Stimulated activated CD8-positive, alpha-beta memory T cell treated with anti-CD3 and anti-CD28 coated beads, Interleukin-15, amount 100 ng/mL, for 24 hours (primary cell): ENCODE measurements at places on chromosomes 2 and 18.

DNA sequence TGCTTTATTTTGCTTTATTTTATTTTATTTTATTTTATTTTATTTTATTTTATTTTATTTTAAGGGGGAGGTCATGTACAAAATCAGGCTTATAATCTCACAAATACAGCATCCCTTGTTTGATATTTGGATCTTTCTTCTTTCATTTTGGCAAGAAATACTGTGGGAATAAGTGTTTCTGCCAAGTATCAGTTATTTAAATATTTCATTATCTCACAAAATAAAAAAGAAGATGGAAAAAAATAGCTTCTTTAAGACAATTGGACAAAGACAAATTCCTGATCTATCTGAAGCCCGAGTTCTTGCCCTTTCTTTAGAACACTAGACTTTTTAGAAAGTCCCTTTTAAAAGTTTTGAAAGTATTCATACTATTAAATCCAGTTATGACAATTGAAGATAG lies 560.5 kb upstream of the ZEB2 start:
- DNase-seq = no peak

GRCh38 chr2:183868153-183868552 lies 730.2 kb upstream of the ZNF804A start:
- no peak for DNase-seq

DNA sequence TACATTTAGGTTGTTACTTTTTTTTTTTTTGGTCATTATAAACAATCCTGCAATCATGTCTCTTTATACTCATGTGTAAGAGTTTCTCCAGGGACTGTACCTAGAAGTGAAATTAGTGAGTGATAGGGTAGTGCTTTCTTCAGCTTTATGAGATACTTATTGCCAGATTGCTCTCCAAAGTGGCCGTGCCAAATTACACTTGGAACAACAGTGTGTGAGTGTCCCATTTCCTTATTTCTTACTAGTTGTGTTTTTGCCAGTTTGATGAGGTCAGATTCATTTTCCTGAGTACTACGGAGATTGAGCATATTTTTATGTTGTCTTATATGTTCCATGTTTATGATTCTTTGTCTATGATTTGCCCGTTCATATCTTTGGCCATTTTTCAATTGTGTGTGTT lies 39.2 kb downstream of the GALNT1 start:
- no peak for DNase-seq

- no peak for DNase-seq
Observed at GRCh38 chr18:63262369-63263335, 56.9 kb downstream of the BCL2 start.

DNA sequence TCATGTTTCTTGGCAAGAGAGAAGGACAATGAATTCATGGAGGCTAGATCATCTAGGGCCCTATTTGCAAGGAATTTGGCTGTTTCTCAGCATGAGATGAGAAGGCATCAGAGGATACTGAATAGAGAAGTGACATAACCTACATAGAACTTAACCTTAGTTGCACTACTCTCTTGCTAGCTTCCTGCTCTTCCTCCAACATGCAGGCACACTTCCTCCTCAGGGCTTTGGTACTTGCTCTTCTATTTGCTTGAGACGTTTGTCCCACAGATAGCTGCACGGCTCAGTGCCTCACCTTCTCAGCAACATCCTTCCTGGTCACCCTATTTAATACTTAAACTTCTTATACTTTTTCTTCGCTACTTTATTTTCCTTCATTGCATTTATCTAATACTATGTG lies 20.0 kb upstream of the LANCL1 start:
- no peak for DNase-seq

- DNase-seq = no peak
Observed at GRCh38 chr2:143223556-143223955, 94.3 kb downstream of the ARHGAP15 start.

- no peak for DNase-seq
Observed at GRCh38 chr18:3069671-3070433, 56.9 kb upstream of the LPIN2 start.

DNA sequence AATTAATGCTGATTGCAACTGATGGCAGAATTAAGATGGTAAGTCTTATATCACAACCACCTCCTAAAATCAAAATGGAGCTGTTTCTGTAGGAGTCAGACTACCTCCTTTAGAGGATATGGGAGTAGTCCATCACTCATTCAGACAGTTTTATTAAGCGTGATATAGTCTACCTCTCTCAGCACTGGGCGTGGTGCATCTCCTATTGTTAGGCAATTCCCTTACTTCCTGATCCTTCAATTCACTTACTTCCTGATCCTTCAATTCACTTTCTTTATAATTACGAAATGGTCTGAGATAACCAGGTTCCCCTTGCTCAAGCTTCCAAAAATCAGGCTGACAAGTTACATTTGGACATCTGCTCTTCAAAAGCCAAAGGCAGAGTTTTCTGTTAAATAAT lies 31.9 kb downstream of the ATP8B1 start:
- DNase-seq = no peak

DNA sequence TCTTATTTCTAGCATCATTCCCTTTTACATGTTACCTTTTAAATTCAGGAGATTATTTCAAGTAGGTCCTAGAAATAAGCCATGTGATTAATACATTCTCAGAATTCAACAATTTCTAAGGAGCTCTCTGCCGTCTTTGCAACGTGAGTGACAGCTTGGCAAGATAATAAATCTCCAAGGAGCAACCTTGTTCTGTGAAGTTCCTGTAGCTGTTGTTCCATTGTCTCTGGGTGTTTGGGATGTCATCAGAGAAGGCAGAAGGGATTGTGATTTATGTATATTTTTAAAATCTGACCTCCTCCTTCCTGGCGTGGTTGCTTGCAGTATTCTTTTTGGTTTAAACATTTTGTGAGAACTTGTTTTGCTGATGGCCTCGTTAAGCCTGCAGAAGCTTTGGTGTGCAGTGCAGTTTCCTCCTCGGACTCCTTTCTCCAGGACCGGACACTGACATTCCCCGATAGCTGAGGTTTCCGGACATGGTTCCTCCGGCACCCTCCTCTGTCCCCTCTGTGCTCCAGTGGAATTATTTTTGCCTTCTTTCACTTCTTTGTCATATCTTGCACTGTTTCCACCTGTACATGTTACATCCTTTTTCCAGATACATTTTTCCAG lies 33.7 kb downstream of the RAMP1 start:
- DNase-seq = no peak

DNA sequence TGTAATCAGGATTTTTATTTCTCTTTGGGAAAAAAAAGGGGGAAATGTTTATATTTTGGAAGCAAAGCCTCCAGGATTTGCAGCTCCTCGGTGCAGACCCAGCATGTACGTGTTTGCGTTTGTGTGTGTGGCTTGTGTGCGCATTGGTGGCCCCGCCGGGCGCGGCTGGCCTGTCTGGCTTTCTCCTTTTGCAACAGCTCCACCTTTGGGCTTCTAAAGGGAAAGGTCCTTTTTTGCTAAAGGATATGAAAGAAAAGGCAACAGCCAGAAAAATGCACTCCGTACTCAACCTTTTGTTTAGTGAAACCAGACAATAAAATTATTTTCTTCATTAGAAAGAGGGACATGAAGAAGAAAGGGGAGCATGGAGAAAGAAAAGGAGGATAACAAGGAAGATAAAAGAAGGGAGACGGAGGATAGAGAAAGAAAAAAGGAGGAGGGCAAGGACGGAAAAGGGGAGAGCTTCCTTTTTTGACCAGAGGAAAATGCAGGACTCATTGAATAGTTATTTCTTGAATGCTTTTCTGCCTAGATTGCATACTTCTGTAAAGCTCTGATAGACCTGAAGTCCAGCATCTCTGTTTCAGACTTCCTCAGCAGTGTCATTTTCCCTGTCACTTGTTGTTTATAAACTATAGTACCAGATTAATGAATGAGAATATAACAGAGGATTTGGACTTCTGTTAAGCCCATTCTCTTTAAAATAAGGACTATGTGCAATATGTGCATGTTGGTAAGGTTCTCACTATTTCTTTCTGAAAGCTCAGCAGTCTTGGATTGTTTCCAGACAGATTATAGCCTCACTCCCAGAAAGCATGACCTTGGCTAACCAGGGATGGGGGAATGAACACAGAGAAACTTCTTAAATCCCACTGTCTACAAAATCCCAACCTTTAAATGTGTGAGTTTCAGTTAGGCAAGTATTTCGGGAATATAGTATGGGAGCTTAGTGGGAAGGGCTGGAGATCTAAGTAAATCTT lies 563.1 kb upstream of the PIK3C3 start:
- no peak for DNase-seq

DNA sequence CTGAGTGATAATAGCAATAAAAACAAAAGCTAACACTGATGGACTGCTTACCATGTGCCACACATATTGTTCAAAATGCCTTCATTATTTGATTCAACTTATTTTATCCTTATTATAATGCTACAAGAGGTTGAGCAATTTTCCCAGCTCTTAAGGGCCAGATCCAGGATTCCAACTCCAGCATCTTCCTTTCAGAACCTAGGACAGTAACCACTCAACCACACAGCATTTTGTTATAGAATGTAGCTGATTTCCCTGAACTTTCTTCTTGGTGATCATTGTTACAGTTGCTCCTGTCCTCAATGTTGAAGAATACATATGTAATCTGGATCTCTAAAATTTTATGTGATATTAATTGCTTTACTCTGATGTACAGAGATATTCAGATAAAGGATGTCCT lies 341.7 kb downstream of the PIK3C3 start:
- DNase-seq = no peak

DNA sequence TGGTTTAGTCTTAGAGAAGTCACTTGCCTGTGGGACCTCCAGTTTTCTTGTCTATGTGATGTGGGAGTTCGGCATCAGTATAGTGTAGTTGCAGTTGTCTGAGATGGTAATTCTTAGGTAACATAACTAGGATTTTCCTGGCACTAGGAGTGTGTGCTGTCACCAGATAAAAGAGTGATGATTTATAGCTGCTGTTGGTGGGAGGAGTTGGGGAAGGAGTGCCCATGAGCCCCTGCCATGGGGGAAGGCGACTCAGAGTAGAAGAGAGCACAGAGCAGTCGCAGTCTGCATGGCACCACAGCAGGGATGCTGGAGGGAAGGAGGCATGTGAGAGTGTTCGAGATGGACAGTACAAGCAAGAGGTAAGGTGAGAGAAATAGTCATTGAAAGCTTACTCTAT lies 38.7 kb downstream of the ATP9B start:
- no peak for DNase-seq

- no peak for DNase-seq
Observed at GRCh38 chr2:27582129-27582694, 630 bp upstream of the ZNF512 start.

GRCh38 chr2:144067506-144067905 lies 452.4 kb downstream of the ZEB2 start:
- DNase-seq = no peak

- DNase-seq = no peak
Observed at GRCh38 chr2:50535256-50535655, 496.7 kb downstream of the NRXN1 start.

GRCh38 chr2:215918901-215919599 lies 94.3 kb downstream of the MREG start:
- no peak for DNase-seq

GRCh38 chr2:36397728-36398413 lies 42.3 kb downstream of the CRIM1 start:
- DNase-seq = no peak

GRCh38 chr2:46663614-46664013 lies 184.2 kb downstream of the TMEM247 start:
- DNase-seq = no peak

- DNase-seq = no peak
Observed at GRCh38 chr2:75157435-75157834, 41.9 kb downstream of the TACR1 start.

DNA sequence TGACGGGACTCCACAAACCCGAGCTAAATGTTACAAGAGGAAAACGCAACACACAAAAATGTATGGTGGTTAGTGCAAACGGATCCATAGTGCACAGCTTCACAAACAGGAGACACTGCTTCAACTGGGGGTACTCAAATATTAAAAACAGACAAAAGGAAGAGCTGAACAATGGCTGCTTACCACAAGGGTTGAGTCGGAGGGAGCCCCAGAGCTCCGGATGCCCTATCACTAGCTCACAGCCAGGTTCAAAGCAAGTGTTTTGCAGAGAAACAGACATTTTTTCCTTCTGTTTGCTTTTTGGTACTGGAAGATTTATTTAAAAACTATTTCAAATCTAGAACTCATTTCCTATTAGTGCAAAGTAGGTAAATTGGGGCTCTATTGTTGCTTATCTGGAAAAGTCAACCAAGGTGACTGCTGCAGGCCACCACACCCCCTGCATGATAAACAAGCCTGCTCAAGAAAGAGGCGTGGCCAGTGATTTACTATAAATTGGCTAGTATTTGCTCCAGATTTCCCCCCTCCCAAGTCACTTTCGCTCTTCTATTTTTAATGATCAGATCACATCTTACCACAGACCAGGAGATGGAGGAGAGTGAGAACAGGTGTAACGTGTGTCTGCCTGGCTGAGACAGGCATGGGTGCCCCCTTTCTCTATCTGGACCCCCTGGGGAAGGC lies 46.5 kb downstream of the ZAP70 start:
- DNase-seq = no peak

GRCh38 chr2:74378007-74378406 lies 2.1 kb downstream of the DCTN1 start:
- DNase-seq = no peak

DNA sequence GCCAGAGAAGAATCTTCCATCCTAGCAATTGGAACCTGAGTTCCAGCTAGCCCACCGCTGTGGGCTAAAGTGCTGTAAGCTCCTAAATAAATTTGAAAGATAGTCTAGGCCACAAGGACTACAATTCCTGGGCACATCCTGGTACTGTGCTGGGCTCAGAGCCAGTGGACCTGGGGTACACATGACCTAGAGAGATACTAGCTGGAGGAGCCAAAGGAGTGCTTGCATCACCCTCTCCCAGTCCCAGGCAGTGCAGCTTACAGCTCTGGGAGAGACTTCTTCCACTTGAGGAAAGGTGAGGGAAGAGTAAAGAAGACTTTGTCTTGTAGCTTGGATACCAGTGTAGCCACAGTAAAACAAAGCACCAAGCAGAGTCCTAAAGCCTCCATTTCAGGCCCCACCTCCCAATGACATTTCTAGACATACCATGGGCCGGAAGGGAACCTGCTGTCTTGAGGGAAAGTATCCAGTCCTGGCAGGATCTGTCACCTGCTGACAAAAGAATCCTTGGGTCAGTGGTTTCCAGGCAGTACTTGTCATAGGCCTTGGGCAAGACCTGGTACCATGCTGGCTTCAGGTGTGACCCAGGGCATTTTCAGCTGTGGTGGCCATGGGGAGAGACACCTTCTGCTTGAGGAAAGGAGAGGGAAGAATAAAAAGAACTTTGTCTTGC lies 89.5 kb downstream of the TMEM185B start:
- DNase-seq = no peak

DNA sequence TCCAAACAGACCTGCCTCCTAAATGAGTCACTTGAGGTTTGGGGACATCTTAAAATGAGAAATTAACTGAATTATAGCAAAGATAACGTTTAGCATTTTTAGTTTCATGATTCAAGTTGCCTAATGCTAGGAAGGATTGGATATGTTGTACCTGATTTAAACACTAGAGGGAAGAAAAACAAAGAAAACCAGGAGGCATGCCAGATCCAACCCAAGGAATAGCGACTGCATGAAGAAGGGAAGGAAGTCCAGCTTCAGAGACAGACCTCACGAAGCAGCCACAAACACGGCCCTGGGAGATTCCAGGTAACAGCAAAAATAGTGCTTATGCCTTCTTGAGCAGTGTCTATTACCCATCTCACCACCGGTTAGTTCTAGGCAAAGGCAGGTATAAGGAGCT lies 499.9 kb upstream of the SPHKAP start:
- DNase-seq = no peak
